ENCODE measurements at places on chromosomes 13 and 19.
A peak's percentile ranks its signal among the peaks of the same experiment; 100 is the strongest.

DNA sequence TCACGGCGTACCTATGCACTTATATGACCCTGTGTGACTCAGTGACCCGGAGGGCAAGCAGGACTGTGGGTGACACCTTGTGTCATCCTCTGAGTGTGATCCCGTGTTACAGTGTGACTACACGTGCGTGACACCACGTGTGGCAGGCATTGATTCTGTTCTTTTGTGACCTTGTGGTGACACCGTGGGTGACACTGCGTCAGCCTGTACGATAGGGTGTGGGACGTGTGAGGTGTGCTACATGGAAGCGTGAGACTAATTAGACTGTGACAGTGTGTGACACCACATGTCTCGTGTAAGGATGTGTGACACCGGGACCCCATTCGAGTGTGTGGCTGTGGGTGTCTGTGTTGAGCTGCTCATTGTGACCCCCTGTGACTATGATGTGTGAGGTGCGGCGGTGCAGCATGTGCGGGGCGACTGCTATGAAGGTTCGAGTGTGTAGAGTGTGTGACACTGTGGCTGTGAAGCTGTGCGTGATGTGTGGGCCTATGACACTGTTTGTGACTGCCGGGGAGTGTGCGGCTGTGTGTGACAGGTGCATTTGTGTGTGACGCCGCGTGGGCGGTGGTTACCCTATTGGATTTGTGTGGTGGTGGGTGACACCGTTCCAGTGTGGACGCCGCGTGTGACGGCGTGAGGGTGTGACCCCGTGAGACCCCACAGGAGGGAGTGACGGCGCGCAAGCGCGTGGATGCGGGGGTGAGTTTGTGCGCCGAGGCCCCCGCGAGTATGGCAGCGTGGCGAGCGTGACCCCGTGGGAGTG lies 399 bp upstream of the SPTBN4 start:
- DNase-seq = peak; percentile 77

DNA sequence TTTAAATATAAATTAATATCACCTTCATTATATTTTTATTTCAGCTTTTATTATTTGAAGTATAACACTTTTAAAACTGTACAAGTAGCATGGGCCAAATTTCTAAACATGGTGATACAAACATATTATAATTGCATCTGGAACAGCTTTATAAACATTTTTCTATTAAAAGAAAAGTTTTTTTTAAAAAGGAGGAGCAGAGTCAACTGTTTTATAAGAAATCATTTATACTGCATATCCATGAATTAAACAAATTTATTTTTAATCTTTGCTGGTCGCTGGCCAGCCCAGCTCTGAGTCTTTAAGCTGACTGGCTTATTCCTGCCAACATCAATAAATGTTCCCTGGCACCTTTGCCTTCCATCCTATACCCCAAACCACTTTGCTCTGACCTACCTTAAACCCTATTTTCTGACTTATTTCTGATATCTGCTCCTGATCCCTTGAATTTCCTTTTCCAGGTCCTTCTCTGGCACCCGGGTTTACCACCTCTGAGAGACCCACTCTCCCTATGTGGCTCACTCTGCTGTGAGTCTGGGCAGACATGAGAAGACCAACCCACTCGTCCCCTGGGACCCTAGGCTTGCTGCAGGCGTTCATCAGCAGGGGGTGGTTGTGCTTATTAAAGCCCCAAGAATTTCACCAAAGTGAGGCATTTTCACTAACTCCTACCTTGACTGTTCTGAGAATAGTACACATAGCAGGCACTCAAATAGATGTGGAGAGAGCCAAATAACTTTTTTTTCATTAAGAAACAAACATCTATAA lies 220.3 kb downstream of the KLF12 start:
- no peak for DNase-seq

GRCh38 chr19:29550896-29551295 lies 25.1 kb downstream of the VSTM2B start:
- no peak for DNase-seq

DNA sequence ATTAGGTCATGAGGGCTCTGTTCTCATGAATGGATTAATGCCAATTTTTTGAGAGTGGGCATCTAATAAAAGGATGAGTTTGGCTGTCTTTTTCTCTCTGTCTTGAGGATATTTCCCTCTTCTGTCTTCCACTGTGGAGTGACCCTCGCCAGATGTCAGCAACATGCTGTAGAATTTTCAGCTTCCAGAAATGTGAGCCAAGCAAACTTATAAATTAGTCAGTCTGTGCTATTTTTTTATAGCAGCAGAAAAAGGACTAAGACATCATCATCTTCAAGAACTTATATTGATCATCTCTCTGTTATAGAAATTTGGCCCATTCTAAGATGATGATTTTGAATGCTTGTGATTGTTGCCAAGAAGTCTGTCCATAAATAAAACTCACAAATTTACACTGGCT lies 431.4 kb downstream of the FGF9 start:
- DNase-seq = no peak

- DNase-seq = no peak
These were observed 2.8 kb downstream of the JSRP1 start for GRCh38 chr19:2253106-2254063.

- DNase-seq = no peak
These were observed 343.0 kb downstream of the PCDH9 start for GRCh38 chr13:66887088-66887487.

- no peak for DNase-seq
These were observed 688 bp downstream of the ZNF225 start for GRCh38 chr19:44113784-44114390.

DNA sequence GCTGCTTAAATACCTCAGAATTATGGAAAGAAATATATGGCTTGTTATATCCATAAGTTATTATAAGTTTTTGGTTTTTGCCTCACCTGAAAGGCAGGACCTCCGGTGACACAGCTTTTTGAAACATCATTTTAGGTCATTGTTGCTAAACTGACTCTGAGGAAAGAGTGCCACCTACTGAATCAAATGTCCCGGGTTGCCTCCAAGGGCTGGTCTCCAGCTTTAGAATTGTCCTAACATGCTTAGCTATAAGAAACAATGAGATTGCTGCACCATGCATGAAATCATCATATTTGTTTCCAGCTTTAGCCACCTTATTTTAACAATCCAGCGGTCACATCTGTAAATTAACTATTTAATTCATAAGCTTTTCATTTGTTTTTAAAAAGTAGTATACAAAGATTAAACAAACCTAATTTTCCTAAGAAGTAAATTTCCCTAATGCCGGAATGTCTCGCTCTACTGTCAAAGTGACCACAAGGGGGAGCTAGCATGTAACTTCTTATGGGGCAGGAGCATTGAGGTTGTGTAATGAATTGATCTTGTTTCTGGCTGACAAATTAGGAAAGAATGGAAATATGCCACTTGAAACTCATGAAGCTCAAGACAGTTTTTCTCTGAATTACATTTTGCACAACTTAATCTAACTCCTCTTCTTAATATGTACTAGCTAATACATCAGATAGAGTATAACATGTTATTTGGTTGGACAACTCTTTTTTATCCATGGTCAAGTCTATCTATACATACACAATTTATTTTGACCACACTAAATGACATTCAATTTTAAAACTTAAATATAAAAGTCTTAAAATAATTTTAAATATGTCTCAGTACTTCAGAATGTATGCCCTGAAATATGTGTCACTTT lies 6.7 kb upstream of the PCDH17 start:
- peak; percentile 3 for DNase-seq

All from nucleus accumbens (tissue), 56 donors.